ENCODE measurements at places on chromosomes 13 and 19.
A peak's percentile ranks its signal among the peaks of the same experiment; 100 is the strongest.

DNA sequence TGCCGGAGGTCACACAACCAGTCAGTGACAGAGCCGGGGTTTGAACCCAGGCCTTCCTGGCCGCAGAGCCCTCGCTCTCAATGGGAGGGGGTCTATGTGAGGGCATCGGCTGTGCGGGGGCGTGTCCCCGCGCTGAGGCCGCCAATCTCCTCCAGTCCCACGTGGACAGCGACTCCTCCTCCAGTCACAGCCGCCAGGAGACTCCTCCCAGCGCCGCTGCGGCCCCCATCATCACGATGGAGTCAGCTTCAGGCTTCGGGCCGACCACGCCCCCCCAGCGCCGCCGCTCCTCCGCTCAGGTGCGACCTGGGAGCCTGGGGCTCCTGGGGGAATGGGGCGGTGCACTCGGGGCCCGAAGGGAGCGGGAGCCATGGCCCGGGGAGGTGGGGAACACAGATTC, 6.0 kb downstream of the SPRED3 start:
- DNase-seq, result no peak

DNA sequence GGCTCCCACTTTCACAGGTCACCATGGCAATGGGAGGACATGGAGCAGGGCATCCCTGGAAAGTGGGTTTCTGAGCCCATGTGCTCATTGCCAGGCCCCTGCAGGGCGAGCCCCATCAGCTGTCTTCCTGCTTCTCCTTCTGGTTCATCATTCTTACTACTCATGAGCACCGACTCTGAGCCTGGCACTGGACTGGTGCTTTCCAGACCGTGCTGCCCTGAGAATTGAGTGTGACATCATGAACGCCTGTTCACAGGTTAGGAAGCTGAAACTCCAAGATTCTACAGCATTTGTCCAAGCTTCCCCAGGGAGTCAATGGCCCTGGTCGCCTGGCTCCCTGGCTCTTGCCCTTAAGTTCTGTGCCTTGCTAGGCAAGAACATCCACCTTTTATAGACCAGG, 210.4 kb upstream of the ZNF536 start:
- no peak for DNase-seq

GRCh38 chr19:10870501-10870954, 825 bp upstream of the CARM1 start:
- no peak for DNase-seq

GRCh38 chr19:36987091-36987490, 71.0 kb downstream of the ZNF568 start:
- no peak for DNase-seq

DNA sequence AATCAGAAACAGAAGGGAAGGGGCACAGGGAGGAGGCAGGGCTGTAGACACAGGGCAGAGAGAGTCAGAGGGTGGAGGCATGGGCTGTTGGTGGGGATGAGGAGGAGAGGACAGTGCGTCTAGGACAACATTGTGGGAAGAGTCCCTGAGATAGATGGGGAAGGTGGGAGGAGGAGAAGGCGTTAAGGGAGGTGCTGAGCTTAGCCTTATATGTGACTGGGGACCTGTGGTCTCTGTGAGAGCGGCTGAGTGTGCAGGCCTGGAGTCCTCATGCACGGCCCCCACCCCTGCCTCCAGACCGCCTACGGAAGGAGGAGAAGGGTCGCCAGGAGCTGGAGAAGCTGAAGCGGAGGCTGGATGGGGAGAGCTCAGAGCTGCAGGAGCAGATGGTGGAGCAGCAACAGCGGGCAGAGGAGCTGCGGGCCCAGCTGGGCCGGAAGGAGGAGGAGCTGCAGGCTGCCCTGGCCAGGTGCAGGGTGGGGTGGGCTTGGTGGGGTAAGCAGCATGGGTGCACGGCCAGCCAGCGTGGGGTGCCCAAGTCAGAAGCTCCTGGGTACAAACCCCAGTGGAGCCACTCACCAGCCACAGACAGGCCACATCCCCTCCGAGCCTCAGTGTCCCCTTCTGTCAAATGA, 56.8 kb downstream of the KCNC3 start:
- no peak for DNase-seq

DNA sequence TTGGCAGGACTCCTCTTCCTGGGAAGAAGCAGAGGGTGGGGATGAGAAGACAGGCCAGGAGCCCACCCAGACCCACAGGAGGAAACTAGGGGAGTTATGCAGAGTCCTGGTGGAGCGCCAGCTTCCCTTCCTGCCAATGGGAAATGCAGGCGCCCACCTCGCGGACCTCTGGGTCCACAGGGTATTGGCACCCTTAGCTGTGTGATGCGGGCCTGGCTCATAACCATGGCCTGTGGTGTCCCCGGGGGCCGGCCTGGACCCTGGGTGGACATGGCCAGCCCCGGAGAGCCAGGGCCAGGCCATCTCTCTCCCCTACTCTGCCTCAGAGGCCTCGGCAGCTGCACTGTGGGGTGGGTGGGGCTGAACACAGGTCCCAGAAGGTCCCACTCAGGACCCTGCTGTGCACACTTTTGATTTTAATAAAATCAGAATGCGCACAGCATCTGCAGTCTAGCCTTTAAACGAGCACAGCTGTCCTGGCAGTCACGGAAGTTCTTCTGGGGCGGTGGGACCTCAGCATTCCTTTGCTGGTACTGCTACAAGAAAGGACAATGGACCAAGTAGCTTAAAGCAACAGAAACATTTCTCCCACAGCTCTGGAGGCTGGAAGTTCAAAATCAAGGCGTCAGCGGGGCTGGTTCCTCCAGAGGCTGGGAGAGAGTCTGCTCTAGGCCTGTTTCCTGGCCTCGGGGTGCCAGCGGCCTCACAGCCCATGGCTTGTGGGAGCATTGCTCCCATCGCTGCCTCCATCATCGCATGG, 1.8 kb downstream of the F10 start:
- no peak for DNase-seq

- DNase-seq, result no peak
Measured at GRCh38 chr19:45881909-45882528, 3.9 kb downstream of the IRF2BP1 start.

- DNase-seq, result no peak
Measured at GRCh38 chr19:52786078-52786463, 520 bp downstream of the ZNF600 start.

DNA sequence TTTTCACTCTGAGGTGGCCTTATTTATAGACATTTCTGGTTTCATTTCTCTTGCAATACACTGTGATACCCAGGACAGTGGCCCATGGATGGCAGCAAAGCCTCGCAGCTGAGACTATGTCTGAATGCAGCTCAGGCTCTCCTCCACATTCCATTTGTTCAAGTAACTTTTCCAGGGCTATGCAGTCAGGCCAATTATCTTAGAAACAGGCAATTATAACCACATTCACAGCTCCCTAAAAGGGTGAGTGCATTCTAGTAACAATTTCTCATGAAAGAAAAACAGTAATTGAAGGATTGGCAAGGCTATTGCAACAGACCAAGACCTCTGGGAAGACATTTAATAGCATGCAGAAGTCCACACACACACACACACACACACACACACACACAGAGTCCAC, 264.0 kb downstream of the TBC1D4 start:
- no peak for DNase-seq

DNA sequence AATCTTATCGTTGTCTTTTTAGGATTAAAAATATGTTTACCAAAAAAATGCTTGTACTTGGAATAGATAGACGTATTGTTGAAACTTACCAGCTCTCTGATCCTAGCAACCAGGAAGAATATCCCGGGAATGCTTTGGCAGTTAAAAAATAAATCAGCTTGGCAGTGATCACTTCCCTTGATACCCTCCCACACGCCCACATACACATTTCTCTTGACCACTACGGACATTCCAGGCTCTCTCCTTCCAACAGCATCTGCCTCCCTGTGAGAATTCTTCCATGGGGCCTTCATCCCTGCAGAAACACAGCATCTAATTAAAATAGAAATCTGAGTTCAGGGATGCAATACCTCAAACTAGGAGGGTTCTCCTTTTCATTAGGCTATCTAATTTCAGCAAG, 57.9 kb downstream of the THSD1 start:
- no peak for DNase-seq

DNA sequence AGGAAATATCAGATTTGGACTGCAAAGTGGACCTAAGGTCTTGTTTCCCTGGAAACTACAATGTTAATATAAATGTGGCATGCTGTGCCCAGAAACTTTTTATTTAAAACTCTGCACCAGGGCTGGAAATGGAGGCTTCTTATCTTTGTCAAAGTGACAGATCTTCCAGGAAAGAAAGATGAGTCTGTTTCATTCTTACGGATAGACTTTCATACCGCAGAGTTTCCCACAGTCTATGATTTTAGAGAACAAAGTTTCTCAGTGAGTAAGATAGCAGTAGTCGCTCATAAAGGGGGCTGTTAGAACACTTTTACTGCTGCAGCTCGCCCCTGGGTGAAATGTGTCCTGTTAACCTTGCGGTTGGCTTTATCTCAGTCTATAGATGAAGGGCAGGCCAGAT, 6.7 kb downstream of the CLEC11A start:
- no peak for DNase-seq

- no peak for DNase-seq
Measured at GRCh38 chr13:101455863-101456262, 3.4 kb downstream of the ITGBL1 start.

DNA sequence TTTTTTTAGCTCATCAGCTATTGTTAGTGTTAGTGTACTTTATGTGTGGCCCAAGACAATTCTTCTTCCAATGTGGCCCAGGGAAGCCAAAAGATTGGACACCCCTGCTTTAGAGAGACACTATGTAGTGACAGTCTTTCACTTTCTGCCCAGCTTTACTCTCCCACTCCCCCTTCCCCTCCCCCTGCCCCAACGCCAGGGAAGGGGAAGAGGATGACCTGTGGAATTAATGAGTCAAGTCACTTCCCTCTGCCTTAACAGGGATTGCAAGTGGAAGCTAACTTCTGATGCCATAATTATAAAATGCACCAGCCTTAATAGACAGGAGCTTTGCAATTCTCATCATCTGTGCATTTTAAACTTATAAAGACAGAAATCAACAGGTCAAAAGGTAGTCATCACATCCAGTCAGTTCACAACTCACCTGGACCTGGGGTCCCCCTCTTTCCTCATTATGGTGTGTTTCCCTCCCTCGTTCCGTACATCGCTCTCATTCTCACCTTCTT, 1.6 kb downstream of the ZNF415 start:
- no peak for DNase-seq

DNA sequence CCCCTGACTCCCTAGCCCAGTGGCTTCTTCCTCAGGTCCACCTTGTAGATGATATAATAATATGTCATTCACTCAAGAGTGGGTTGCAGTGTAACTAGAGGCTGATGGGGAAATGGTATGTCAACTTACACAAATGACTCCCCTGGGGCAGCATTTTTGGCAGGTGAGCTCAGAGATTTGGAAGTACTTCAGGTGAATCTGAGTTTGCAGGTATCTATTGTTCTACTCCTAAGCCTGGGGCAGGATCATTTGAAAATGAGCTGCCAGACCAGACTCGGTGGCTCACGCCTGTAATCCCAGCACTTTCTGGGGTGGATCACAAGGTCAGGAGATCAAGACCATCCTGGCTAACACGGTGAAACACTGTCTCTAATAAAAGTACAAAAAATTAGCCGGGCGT, 11.6 kb upstream of the CNMD start:
- DNase-seq, result no peak

DNA sequence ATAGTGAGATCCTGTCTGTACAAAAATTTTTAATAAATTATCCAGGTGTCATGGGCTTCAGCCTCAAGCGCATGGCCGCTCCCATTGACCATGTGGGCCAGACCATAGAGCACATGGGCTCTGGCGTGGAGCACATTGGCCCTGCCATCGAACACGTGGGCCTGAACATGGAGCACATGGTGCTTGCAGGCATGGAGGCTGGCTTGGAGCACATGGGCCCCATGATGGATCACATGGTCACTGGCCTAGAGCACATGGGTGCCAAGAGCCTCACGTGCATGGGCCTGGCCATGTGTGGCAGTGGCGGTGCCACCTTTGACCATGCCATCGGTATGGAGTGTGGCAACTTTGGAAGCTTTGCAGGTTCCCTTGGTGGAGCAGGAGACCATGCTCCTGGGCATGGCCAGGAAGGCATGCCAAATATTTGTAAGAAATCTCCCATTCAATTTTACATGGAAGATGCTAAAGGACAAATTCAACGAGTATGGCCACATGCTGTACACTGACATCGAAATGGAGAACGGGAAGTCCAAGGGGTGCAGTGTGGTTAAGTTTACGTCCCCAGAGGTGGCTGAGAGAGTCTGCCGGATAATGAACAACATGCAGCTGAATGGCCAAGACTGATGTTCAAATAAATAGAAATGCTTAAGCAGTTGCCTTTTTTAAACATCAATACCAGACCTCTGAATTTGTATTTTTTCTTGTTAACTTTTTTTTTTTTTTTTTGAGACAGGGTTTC, 21.3 kb upstream of the SLC1A5 start:
- DNase-seq, result no peak

DNA sequence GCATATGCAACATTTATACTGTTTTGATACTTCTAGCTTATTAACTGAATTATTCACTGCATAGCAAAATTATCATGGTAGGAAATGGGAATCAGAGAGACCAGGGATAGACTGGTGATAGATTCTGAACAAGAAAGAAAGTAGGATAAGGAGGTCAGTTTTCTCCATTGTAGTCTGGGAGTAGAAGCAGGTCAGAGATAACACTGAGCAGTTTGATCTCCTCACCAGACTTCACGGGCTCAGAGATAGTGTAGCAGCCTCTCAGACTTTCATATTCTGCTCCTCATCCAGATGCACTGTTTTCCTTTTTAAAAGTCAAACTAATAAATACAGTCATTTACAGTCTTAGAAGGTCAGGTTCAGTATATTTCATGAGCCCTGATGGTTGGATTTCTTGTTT, 56.0 kb upstream of the MYO16 start:
- DNase-seq, result no peak

DNA sequence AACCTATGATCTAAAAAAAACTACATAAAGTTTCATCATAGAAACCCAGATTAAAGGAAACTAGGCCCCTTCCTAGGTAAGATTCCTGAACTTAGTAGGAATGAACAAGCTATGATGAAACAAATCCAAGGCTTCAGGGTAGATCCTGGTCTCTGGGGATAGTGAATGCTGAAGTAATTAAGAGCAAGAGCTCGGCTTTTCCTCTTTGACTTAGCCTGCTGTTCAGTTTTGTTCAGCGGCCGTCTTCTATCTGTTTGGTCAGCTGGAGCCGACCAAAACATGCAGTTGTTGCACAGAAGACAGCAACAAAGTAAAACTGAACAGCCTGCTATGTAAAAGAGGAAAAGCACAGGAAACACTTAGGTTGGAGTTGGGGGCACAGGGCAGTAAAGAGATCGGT, 44.1 kb upstream of the RFXAP start:
- peak; percentile 12 for DNase-seq

DNA sequence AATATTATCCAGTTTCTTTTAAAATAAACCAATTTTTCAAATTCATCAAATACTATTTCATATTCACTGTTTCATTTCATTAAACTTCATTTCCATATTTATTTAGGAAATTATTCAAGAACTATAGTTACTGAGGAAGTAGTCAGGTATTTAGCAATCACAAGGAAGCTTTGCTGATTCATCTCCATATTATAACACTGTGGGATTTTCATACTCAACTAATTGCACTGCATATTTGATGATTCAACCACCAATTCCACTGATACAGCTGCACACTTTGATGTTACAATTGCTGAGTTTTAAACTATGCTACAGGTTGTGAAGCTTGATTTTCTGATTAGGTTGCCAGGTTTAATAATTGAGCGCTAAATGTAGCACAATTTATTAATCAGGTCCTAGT, 556.8 kb upstream of the SLITRK1 start:
- no peak for DNase-seq

- no peak for DNase-seq
Measured at GRCh38 chr13:90238413-90238812, 1109.1 kb upstream of the MIR17HG start.

All from SK-N-MC (cell line).